ENCODE measurements at places on chromosomes 6 and 20.
A peak's percentile ranks its signal among the peaks of the same experiment; 100 is the strongest.

DNA sequence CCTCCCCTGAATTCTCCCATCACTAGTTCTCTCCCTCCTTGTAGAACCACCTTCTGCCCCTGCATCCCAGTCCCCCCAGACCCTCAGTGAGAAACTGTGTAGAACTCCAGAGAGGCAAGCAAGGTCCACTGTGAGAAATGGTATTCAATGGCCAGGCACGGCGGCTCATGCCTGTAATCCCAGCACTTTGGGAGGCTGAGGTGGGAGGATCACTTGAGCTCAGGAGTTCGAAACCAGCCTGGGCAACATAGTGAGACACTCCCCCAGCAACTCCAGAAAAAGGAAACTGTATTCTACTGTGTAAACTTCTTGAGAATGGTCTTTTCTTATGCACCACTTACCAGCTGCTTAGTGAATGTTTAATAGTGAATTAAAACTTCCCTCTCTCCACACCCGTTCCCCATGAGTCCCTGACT, 8.2 kb upstream of the CD83 start:
- no peak for DNase-seq

- no peak for DNase-seq
Observed at GRCh38 chr6:124002377-124003081, 198.9 kb downstream of the NKAIN2 start.

DNA sequence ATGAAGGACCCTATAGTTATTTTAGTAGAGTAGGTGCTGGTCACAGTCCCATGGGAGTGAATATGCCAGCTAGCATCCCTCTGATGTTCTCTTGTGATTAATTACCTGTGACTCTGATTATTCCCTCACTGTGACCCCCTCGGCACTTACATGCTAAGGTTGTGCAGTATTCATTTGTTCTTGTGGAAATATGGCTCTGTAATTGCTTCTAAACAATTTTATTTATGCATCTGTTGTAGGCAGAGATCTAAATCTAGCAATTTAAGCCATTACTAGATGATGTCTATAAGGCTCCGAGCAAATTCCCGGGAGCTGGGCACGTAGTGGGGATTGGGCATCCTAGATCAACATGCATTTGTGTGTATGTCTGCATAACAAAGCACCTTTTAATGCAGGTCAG, 961.7 kb downstream of the KIF16B start:
- no peak for DNase-seq

- peak; percentile 69 for DNase-seq
Observed at GRCh38 chr6:113122060-113122459, 735.1 kb upstream of the MARCKS start.

GRCh38 chr6:74075323-74075722, 379.3 kb downstream of the CD109 start:
- DNase-seq, result peak; percentile 90

DNA sequence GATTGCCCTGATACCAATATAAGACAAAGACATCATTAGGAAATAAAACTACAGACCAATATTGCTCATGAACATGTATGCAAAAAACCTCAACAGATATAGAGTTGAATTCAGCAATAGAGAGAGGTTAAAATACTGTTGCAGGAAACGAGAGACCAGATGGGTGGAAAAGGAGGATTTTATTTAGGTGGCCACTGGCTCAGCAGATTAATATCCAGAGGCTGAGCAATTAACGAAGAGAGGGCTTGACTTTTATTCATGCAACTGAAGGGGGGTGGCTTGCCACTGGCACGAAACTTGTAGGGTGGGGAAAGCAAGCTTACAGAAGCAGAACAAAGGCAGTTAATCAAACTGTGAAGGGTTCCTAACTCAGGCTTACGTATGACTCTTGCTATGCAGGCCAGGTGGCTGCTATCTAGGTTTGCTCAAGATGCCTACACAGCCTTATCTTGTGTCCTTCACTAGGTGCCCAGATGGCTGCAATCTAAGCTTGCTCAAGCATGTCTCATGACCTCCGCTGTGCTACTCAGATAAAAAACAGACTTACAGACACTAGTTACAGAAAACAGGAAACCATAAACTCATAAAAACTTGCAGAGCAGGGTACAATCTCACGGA, 126.4 kb downstream of the MMUT start:
- no peak for DNase-seq
